ENCODE measurements at places on chromosomes 2 and 18.
A peak's percentile ranks its signal among the peaks of the same experiment; 100 is the strongest.

GRCh38 chr2:216634370-216635148 lies 1.3 kb downstream of the IGFBP2 start:
- DNase-seq, result no peak

GRCh38 chr2:101265893-101266499 lies 13.3 kb downstream of the CNOT11 start:
- DNase-seq, result no peak

GRCh38 chr2:31328026-31328425 lies 86.5 kb downstream of the XDH start:
- DNase-seq, result no peak

GRCh38 chr2:105802587-105802986 lies 57.9 kb downstream of the NCK2 start:
- peak; percentile 28 for DNase-seq

GRCh38 chr2:143696651-143697050 lies 567.4 kb downstream of the ARHGAP15 start:
- no peak for DNase-seq

- no peak for DNase-seq
These were observed 451.9 kb downstream of the ARHGAP15 start for GRCh38 chr2:143581134-143581533.

- DNase-seq, result no peak
These were observed 1853.7 kb upstream of the CELF4 start for GRCh38 chr18:39419315-39419714.

DNA sequence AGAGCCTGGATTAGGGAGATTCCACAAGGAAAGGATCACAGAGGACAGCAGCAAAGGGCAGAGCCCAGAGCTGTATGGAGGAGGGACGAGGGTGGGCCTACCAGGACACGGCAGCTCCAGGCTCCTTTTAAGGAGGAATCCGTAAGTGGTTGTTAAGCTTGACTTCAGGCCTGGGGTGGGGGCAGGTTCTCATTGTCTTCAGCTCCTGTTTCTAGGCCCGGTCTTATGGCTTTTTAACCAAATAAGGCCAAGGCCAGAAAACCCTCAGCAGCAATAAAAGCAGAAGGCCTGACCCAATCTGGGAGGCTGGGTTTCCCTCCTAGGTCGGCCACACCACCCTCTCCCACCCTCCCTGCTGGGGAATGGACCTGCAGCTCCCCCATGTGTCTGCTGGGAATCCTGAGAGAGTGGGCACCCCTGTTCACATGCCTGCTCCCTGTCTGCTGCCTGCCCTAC lies 111.2 kb downstream of the PLB1 start:
- peak; percentile 42 for DNase-seq

GRCh38 chr2:190413421-190413820 lies 5.3 kb downstream of the MFSD6 start:
- DNase-seq, result peak; percentile 39

- peak; percentile 29 for DNase-seq
These were observed 66.8 kb upstream of the DNER start for GRCh38 chr2:229780856-229781773.

- no peak for DNase-seq
These were observed 72.0 kb downstream of the AGPS start for GRCh38 chr2:177464549-177464948.

- no peak for DNase-seq
These were observed 28.2 kb upstream of the SOCS6 start for GRCh38 chr18:70260683-70261082.

GRCh38 chr2:16671760-16672159 lies 6.1 kb upstream of the CYRIA start:
- DNase-seq, result no peak

GRCh38 chr2:43764086-43764705 lies 9.6 kb upstream of the DYNC2LI1 start:
- DNase-seq, result no peak

GRCh38 chr2:104871649-104871971 lies 17.7 kb downstream of the POU3F3 start:
- no peak for DNase-seq

DNA sequence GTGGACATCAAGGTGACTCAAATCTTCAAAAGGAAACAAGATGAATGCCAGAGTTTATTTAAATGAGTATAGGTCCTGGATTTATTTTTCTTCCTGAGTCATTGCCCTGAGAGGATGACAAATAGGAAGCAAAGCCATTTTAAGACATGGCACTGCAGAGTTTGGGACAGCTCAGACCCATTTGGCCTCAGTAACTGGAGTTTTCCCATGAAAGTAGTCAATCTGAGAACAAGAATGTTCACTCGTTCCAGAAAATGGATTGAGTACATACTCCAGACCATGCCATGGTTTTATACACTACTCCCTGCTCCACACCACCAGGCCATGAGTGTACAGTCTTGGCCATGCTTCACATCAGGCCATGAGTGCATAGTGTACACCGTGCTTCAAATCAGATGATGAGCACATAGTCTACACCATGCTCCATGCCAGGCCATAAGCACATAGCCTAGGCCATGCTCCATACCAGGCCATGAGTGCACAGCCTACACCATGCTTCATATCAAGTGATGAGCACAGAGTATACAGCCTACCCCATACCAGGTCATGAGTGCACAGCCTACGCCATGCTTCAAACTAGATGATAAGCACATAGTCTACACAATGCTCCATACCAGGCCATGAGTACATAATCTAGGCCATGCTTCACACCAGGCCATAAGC lies 202.4 kb downstream of the FBXO15 start:
- DNase-seq, result no peak

- no peak for DNase-seq
These were observed 316.8 kb downstream of the RIT2 start for GRCh38 chr18:42798606-42799170.

GRCh38 chr2:48817355-48817754 lies 61.8 kb upstream of the LHCGR start:
- DNase-seq, result no peak

GRCh38 chr2:42931146-42931817 lies 138.9 kb upstream of the HAAO start:
- no peak for DNase-seq

DNA sequence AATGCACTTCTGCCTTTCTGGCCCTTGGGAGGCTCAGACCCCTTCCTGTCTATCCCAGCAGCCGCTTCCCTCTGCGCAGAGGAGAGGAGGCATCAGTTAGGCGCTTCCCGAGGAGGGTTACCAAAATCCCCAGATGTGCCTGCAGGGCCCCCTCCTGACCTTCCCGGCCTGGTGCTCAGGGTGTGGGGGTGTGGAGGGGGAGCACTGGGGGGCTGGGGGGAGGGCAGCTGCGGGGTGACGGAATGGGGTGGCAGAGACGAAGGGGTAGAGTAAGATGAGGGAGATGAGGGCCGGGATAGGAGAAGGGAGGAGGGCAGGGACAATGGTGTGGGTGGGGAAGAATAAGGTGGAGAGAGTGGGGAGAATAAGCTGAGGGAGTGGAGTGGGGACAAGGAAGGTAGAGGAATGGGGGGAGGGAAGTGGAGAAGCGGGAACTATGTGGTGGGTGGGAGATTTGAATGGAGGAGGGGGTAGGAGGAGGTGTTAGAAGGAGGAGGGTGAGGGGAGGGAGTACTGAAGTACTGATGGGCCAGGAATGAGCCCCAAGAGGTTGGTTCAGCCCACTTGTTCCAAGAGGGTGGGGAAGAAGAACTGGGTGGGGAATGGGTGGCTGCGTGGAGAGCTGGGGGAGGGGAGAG lies 6.5 kb upstream of the ZAP70 start:
- DNase-seq, result peak; percentile 13

DNA sequence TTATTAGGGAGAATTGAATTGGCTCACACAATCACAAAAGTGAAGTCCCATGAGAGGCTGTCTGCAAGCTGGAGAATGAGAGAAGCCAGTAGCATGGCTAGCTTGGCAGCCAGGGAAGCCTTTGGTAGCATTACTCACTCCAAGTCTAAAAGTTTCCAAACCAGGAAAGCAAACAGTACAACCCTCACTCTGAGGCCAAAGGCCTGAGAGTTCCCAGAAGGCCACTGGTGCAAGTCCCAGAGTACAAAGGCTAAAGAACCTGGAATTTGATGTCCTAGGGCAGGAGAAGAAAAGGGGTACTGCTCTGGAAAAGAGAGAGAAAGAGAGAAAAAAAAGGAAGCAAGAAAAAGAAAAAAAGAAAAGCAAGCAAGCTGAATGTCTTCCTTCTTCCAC lies 318.2 kb downstream of the RND3 start:
- no peak for DNase-seq

DNA sequence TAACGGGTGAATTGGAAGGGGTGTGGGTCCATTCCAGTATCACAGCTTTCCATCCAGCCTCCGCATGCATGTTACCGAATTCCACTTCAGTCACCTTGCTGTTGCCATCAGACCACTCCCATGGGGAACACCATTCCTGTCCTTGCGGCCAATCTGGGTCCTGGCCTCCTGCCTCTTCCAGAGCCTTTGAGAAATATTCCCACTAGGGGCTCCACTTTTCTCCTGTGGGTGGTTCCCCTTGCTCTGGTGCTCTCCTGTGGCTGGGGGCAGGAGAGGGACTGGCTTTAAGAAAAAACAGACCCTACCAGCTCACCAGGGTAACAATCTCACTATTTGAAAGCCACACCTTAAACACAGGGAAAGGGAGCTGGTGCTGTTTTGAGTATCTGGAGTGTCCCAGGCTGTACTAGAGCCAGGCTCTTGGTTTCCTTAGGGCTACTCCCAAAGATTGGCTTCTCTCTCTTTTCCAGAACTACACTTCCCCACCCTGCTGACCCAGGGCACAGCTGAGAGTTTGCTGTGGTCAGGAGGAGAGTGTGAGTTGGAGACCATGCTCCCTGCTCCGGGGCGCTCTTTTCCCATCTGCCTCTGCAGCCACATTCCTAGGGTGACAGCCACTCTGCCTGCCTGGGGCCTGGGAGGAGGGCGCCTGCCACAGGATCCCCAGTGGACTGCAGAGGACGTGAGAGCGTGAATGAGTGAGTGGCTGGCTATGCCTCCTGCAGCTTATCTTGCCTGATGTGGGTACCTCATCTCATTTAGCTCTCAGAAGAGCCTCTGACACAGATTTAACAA lies 460.8 kb upstream of the HS6ST1 start:
- no peak for DNase-seq

GRCh38 chr2:85976106-85976920 lies 87.5 kb upstream of the ST3GAL5 start:
- DNase-seq, result no peak

- DNase-seq, result no peak
These were observed 7.3 kb downstream of the MMADHC start for GRCh38 chr2:149579972-149580882.

DNA sequence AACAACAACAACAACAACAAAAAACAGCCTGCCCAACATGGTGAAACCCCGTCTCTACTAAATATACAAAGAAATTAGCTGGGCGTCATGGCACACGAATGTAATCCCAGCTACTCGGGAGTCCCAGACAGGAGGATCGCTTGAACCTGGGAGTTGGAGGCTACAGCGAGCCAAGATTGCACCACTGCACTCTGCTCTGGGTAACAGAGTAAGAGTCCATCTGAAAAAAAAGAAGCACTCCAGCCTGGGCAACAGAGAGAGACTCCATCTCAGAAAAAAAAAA lies 344.1 kb upstream of the PLGLB2 start:
- DNase-seq, result no peak

GRCh38 chr18:67035026-67035425 lies 431.1 kb upstream of the CDH19 start:
- DNase-seq, result no peak

- peak; percentile 89 for DNase-seq
These were observed 191.0 kb downstream of the GRB14 start for GRCh38 chr2:164430166-164430783.

DNA sequence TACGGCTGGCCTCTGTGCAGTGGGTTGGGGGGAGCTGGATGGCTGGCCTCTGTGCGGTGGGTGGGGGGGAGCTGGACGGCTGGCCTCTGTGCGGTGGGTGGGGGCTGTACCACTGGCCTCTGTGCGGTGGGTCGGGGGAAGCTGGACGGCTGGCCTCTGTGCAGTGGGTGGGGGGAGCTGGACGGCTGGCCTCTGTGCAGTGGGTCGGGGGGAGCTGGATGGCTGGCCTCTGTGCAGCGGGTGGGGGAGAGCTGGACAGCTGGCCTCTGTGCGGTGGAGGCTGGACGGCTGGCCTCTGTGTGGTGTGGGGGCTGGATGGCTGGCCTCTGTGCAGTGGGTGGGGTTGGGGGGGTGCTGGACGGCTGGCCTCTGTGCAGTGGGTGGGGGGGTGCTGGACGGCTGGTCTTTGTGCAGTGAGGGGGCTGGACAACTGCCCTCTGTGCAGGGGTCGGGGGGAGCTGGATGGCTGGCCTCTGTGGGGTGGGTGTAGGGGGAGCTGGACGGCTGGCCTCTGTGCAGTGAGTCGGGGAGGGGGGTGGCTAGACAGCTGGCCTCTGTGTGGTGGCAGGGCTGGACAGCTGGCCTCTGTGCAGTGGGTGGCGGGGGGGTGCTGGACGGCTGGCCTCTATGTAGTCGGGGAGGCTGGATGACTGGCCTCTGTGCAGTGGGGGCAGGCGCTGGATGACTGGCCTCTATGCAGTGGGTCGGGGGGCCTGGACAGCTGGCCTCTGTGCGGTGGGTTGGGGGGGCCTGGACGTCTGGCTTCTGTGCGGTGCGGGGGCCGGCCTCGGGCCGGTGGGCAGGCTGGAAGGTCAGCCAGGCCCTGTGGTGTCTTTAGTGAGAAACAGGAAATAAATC lies 31.9 kb downstream of the NFATC1 start:
- DNase-seq, result no peak

GRCh38 chr2:216082117-216082711 lies 495 bp downstream of the TMEM169 start:
- no peak for DNase-seq

- DNase-seq, result no peak
These were observed 306.1 kb downstream of the ZEB2 start for GRCh38 chr2:144213797-144214196.

GRCh38 chr2:173524256-173524955 lies 169.7 kb downstream of the CDCA7 start:
- peak; percentile 91 for DNase-seq

DNA sequence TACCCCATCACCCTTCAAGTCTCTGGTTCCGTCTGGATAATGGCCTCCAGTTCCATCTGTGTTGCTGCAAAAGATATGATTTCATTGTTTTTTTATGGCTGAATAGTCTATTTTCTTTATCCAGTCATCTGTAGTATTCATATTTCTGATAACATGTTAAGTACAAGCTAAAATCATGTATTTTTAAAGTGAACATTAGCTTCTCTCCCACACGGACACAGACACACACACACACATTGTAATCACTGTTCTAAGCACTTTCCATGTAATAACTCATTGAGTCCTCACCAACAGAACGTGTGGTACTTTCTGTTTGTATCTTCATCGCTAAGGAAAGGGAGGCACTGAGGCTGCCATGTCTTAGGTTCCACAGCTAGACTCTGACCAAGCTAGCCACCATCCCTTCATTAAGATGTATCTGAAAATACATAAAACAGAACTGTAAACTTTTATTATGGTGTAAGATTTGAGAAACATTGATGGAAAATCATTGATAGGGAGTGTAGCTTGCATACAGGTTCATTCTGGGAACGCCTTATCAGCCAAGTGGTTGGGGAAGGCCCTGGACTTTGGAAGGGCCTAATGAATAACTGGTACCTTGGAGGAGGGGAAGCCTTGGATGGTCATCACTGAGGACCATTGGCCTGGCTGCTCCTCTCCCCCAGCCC lies 8.1 kb downstream of the NCK2 start:
- DNase-seq, result no peak

DNA sequence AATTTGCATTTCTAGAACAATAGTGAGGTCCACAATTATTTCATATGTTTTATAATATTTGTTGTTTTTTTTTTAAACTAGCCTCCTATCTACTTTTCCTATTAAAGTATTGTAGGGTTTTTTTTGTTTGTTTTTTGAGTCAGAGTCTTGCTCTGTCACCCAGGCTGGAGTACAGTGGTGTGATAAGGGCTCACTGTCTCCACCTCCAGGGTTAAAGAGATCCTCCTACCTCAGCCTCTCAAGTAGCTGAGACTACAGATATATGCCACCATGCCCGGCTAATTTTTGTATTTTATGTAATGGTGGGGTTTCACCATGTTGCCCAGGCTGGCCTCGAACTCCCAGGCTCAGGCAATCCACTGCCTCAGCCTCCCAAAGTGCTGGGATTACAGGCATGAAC lies 122.5 kb downstream of the SLC39A10 start:
- no peak for DNase-seq
